Sciatic nerve (tissue), 2 donors: ENCODE measurements at places on chromosomes 2 and 18. TPM values are rescaled to one million over a fixed set of nuclear protein-coding genes. Genes with fewer than 3 reads are reported as not detected.

GRCh38 chr2:133993160-133993559, 260.7 kb upstream of the MGAT5 start:
- DNase-seq, result no peak

DNA sequence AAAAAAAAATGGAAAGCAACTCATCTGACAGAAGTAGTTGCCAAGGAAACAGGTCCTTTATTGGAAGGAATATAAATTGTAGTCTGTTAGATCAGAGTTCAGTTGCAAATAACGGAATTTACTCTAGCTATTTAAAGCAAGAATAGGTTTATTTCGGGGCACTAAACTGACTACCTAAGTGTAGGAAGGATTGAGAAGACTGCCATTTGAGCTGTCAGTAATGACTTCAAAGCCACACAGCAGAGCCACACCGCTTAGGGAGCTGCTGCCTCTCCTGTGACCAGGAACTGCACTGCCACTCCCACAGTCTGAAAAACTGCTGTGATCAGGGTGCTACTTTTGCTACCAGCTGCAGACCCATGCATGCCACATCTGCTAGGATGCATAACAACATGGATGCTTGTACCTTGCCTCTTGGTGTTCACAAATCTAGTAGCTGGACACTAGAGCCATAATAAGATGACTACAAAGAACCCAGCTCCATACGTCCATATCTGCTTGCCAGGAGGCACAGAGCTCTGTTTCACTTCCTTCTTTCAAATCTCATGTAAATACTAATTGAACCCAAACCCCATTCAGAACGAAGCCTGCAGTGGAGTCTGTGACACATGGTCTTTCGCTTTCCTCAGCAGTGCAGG, 2.2 kb downstream of the DSG2 start:
- no peak for DNase-seq

- no peak for DNase-seq
Observed at GRCh38 chr2:113910110-113910717, 20.3 kb downstream of the ACTR3 start.

GRCh38 chr18:8162802-8163201, 446.4 kb upstream of the RAB12 start:
- no peak for DNase-seq

- DNase-seq, result no peak
Observed at GRCh38 chr2:9179572-9180201, 26.9 kb upstream of the ASAP2 start.

DNA sequence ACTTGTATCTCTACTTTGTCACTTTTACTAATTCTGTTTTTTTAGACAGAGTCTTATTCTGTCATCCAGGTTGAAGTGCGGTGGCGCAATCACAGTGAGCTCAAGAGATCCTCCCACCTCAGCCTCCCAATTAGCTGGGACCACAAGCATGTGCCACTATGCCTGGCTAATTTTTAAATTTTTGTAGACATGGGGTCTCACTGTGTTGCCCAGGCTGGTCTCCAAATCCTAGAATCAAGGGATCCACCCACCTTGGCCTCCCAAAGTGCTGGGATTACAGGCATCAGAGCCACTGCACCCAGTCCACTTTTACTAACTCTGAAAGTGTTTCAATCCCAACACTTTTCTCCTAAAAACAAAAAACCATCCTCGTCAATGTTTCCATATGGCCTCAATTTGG, 94.9 kb downstream of the MALT1 start:
- peak; percentile 7 for DNase-seq

TFPI gene
- 106 TPM for total RNA-seq

DTNA gene
- 81.8 TPM for total RNA-seq
